ENCODE measurements at places on chromosomes 6 and 20.

DNA sequence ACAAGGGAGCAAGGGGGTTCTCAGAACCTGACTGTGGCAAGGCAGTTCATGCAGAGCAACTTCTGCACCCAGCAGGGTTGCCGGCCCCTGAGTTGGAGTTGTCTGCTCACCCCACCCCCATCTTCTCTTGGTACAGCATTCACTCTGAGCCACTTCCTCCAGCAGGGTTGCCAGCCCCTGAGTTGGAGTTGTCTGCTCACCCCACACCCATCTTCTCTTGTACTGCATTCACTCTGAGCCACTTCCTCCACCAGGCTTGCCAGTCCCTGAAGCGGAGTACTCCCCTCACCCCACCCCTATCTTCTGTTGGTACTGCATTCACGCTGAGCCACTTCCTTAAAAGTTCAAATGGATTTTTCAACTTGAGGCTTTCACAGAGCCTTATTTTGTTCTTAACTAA lies 79.7 kb upstream of the SYNDIG1 start:
- peaks cover 37% of the 10 kb centered on the region for H3K4me1 ChIP-seq
- no peaks in the 10 kb centered on the region for H3K27me3 ChIP-seq
- peak; percentile 88 for DNase-seq
- H3K4me3 ChIP-seq, result no peak overlapping the region

GRCh38 chr6:39214120-39214813 lies 15.0 kb downstream of the KCNK5 start:
- peaks cover 92% of the 10 kb centered on the region for H3K4me1 ChIP-seq
- H3K27ac ChIP-seq, result no peak overlapping the region

DNA sequence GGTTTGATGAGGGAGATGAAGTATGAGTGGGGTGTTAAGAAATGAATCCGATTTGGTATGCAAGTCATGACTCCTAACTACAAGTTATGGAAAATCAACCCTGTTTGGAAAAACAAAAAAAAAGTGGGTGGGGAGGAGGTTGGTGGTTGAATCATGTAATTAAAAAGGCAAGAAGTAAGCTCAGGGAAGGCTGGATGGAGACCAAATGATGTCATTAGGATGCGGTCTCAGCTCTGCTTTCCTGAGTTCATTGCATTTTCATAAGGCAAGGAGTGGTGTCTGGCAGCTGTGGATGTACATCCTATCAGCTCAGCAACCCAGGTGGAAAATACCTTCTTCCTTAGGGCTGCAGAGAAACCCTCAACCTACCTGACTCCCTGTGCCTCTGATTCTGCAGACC lies 60.4 kb upstream of the AKAP12 start:
- no peaks in the 10 kb centered on the region for H3K27me3 ChIP-seq
- no peak overlapping the region for H3K4me3 ChIP-seq
- H3K4me1 ChIP-seq, result no peaks in the 10 kb centered on the region
- H3K27ac ChIP-seq, result peak overlapping the region; percentile 35
- H3K36me3 ChIP-seq, result no peaks in the 10 kb centered on the region

GRCh38 chr6:130259140-130259539 lies 36.4 kb upstream of the SAMD3 start:
- no peak overlapping the region for H3K27ac ChIP-seq
- H3K36me3 ChIP-seq, result no peaks in the 10 kb centered on the region
- no peaks in the 10 kb centered on the region for H3K4me1 ChIP-seq
- no peak for DNase-seq
- no peak overlapping the region for H3K4me3 ChIP-seq

GRCh38 chr6:69339163-69339550 lies 457.7 kb downstream of the LMBRD1 start:
- H3K4me1 ChIP-seq, result no peaks in the 10 kb centered on the region
- H3K27me3 ChIP-seq, result no peaks in the 10 kb centered on the region
- H3K4me3 ChIP-seq, result no peak overlapping the region
- no peak for DNase-seq

- no peak for DNase-seq
- H3K36me3 ChIP-seq, result no peaks in the 10 kb centered on the region
- H3K27me3 ChIP-seq, result peaks cover 52% of the 10 kb centered on the region
Measured at GRCh38 chr20:62454904-62455636, 20.7 kb downstream of the GATA5 start.

DNA sequence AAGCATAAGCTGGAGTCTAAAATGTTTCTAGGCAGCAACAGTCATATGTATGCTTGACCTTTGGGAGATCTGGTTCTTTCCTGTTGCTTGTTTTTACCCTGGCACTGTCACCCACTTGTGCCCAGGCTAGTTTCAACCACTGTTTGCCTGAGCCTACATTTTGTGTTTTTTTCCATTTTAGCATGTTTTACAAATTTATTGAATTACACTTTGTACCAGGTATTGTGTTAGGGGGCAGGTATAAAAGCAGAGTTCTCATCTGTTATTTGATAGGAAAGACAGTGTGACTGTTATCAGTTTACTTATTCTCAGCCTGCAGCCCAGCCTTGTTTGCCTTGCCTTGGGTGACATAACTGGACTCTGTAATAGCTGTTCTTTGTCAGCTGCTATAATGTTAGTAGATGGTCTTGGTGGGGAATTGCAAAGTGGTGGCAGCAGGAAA lies 147.0 kb downstream of the CDKAL1 start:
- no peak overlapping the region for H3K4me3 ChIP-seq
- H3K27me3 ChIP-seq, result no peaks in the 10 kb centered on the region
- no peaks in the 10 kb centered on the region for H3K4me1 ChIP-seq
- H3K27ac ChIP-seq, result no peak overlapping the region
- no peaks in the 10 kb centered on the region for H3K36me3 ChIP-seq

DNA sequence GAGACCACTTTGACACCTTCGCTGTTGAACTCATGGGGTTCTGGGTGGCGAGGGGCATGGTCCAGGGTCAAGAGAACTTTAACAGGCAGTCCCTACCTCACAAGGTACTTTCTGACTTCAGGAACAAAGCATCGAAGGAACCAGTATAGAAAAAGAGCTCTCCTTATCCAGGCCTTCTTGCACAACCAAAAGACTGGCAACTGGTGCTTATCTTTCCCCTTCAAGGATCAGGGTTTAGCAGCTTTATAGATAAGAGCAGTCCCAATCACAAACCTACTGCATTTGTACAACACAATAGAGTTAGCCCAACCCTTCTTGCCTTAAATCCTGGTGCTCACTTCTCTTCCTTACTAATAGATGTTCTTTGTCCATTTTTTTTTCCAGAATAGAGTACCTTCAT lies 116.3 kb downstream of the SNX5 start:
- H3K36me3 ChIP-seq, result no peaks in the 10 kb centered on the region
- DNase-seq, result no peak
- no peak overlapping the region for H3K27ac ChIP-seq
- H3K4me1 ChIP-seq, result peaks cover 26% of the 10 kb centered on the region
- no peak overlapping the region for H3K4me3 ChIP-seq
- no peaks in the 10 kb centered on the region for H3K27me3 ChIP-seq

DNA sequence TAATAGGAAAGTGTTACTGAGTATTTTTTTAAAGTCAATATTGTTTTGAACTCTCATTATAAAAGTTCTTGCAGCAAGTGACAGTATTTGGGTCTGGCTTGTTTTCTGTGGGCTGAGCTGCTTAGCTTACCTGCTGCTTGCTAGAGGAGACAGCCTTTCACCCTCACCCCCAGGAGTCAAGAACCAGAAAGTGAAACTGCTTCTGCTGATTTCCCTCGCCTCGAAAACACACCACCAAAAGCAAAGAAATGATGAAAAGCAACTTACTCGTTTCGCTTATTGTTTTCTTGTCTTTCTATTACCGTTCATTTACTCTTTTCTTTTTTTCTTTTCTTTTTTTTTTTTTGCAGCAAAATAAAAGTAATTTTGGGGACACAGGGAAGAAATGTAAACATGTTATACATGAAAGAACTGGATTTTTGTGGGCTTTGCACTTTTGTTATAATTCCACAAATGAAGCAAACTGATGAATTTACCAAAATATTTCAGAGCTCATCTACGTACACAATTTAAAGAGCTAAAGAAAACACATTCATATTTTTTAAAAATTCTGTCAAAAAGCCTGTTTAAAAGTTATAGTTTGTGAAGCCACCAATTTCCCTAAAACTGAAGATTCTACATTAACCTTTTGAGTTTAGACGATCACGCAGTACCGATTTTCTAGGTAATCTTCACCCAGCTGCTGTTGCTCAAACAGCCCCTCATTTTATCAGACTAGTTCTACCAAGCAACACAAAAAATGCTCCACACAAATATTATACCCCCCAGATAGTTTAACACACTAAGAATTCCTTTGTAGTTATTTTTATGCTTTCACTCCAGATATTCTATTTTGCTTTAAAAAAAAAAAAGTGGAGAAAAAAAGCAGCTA lies 1.7 kb downstream of the SCML4 start:
- peaks cover 17% of the 10 kb centered on the region for H3K4me1 ChIP-seq
- no peaks in the 10 kb centered on the region for H3K36me3 ChIP-seq
- no peaks in the 10 kb centered on the region for H3K27me3 ChIP-seq
- peak overlapping the region; percentile 85 for H3K27ac ChIP-seq
